ENCODE measurements at places on chromosomes 12 and 14.

DNA sequence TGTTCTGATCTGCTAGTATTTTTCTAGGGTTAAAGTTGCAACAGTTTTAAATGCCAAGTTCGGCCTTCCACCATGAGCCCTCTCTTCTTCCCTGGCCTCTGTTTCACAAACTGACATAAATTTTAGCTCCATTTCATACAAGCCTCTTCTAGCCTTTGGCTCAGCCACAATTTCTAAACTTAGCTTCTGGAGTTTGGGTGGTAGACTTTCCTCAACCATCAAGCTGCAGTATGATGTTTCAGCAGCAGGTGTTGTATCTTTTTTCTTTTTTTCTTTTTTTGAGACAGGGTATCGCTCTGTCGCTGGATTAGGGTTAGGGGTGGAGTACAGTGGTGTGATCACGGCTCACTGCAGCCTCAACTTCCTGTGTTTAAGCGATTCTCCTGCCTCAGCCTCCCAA is 29.4 kb downstream of the SETD3 start:
- DNase-seq, result no peak

GRCh38 chr12:103855896-103856657 is 15.0 kb upstream of the NT5DC3 start:
- no peak for DNase-seq

- DNase-seq, result no peak
Measured at GRCh38 chr12:2080604-2081003, 27.8 kb downstream of the CACNA1C start.

DNA sequence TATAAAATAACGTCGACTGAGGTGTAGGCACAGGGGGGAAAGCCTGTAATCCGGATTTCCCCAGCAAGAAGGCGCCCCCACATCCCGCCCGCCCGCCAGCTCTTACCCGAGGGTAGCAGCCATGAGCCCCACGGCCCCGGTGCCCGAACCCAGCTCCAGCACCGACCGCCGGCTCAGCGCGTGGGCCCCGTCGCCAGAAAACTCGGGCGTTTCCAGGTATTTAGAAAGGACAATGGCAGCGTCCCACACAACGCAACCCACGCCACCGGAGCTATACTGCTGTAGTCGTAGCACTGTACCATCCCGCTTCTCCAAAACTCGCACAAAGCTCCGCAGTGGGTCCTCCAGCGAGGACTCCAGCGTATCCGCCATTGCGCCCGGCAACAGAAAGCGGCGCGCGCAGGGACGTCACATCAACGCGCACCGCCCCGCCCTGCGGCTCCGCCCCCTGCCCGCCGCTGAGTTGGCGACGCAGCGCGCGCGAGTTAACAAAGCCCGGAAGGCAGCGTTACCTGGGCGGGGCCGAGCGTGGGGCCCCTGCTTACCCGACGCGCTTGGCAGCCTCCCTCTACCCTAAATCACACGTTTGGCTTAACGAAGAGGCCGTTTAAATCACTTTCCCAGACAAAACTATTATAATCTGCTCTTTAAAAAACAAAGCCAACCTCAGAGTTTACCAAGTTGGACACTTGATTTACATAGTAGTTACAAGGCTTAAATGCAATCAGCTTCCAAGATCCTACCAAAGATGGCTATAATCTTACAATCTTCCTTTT is at the start of gene VCPKMT:
Gene VCPKMT (minus strand): TSS at position 392 of the 776 bp plus-strand sequence. CDS start 20 bp downstream, at position 372.
- DNase-seq, result peak; percentile 96

DNA sequence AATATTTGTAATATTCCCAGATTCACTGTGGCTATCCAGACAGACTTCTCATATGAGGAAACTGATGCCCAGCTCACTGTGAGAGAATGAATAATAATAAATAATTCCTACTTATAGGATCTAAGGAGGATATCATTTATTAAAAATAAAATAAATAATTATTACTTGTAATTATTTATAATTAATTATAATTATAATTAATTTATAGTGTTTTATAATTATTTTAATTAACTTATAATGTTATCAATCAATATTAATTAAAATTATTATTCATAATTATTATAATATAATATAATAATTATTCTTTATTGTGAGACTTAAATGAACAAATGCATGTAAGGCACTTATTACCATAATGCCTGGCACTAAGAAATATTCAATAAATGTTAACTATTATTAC is 192.8 kb downstream of the GALC start:
- DNase-seq, result no peak

DNA sequence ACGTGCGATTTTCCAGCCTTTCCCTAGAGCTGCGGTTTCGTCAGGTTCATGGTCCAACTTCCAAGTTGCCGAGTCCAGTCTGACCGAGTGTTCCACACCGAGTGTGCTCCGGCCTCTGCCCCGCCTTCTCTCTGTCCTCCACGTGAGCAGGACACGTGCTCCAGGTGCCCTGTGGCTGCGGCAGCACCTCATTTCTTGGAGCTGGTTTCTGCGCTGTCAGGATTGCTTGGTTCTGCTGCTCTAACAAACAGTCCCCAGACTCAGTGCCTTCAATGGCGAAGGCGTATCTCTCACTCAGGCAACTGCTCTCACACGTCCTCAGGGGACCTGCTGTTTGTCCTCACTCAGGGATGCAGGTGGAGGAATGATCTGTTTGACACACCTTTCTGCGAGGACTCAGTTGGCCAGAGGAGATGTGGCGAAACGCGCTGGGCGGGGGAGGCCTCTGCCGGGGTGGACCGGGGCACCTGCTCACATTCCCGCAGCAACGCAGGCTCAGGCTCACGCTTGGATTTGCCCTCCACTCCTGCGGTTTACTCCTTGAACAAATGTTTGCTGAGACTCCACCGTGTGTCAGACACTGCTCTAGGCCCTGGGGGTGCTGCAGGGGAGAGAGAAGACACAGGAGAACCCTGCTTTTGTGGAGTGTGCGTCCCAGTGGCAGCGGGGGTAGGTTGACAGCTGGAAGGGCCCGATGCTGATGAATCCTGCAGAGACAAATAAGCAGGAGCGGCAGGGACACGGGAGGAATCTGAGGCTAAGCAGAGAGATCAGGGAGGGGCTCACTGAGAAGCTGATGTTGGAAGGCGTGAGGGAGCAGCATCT is 63.4 kb upstream of the FBRSL1 start:
- DNase-seq, result no peak

GRCh38 chr12:31321897-31322228 is 4.1 kb downstream of the SINHCAF start:
- DNase-seq, result no peak

DNA sequence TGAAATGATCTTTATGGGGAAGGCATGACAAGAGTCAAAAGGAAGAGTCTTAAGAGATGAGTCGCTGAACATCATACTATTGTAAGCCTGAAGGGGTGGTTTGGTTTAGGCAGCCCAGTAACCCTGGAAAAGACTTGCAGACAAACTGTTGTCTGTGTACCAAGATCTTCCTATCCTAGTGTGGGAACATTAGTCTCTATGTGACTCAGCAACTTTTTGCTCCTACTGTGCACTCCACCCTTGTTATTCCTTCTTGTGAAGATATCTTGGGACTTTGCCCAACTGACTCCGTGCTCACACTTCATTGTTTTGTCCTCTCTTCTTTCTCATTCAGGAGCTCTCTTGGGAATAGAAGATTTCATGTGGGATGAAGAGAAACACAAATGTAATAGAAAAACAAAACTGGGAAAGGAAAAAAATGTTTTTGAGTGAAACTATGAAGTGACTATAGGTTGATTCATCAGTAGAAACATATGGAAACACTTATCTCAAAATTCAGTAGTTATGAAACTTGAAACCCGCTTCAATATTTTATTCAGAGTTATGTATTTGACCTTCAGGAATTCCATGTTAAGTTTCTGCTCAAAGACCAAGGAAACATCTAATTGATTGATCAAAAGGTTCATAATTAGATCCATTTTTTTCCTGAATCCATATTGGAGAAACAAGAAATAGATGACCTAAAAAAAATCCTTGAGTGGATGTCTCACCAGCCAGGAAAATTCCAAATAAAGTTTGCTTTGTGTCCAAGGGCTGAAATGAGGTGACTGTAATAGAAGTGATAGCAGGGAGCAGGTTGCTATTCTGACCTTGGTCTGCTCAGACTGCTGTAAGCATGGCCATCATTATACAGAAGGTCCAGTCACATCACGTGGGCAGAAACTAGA is 67.2 kb downstream of the BTG1 start:
- no peak for DNase-seq

- DNase-seq, result no peak
Measured at GRCh38 chr12:110005319-110005973, 6.2 kb downstream of the ANKRD13A start.

GRCh38 chr14:77265561-77266335 is 5.3 kb downstream of the NGB start:
- no peak for DNase-seq

- DNase-seq, result no peak
Measured at GRCh38 chr12:112820796-112821195, 29.2 kb downstream of the RPH3A start.

DNA sequence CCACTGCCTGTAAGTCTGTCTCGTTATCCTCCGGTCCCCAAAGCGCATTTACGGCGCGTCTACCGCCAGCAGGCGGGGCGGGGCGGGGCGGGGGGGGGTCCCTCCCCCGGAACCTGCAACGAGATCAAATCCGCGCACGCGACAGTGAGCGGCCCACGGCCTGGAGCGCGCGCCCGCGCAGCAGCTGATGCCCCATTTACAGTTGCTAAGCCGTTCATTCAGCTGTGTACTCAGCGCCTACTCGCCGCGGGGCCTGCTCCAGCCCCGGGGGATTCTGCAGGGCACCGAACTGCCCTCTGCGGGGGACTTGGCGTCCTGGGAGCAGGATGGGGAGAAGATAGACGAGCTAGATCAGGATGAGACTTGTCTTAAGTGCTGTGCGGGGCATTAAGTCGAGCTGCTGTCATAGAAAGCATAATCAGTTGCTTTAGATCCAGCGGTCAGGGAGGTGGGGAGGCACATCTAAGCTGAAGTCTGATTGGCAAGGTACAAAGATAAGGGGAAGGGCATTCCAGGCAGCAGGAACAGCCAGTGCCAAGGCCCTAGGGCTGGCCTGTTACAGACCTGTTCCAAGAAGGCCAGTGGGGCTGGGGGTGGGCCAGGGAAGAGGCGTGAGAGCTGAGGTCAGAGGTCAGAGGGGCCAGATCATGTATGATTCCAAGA is 1.4 kb upstream of the CCDC85C start:
- peak; percentile 58 for DNase-seq

DNA sequence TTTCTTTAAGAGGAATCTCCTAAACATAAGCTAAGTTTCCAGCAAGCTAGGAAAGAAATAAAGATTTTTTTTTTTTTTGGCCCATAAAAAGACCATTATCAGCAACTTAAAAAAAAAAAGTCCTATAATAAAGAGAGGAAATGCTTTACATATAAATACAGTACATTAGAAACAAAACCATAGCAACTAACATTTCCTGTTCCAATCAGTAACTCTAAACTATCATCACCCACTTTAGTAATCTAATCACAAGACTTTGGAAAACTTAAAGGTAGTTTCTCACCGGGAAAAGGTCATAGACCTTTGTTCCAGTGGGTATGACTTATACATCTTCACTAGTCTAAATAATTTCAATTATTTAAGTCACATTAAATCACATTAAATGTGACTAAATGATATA is 11.1 kb downstream of the SPTSSA start:
- DNase-seq, result no peak

GRCh38 chr12:119910586-119910985 is 33.5 kb upstream of the CIT start:
- no peak for DNase-seq

DNA sequence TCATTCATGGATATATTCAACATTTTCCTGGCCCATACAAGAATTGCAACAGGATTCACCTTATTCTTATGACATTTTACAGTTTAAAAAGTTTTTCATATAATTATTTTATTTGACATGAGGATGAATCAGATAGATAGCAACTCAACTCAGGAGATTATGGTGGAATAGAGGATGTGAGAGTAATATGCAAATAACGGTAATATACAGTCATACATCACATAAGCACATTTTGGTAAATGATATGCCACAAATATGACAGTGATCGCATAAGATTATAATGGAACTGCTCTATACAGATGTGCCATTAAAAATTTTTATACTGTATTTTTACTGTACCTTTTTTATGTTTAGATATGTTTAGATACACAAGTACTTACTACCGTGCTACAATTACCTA is 24.1 kb upstream of the CRADD start:
- DNase-seq, result no peak

DNA sequence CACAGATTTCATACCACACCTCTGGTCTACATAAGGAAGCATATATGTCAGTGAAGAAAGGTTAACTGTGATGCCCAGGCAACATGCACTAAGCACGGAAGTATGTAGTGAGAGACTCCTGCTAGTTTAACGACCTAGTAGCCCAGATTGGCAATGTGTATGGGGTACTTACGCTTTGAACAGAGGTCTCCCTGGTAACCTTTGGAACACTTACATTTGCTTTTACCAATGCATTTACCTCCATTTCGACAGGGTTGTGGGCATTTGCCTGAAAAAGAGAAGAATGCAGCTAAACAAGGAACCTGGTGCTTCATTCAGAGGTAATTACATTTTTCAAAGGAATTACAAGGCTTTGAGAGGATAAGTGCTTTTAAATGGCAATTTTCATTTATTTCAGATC is 65.2 kb downstream of the WIF1 start:
- DNase-seq, result no peak

DNA sequence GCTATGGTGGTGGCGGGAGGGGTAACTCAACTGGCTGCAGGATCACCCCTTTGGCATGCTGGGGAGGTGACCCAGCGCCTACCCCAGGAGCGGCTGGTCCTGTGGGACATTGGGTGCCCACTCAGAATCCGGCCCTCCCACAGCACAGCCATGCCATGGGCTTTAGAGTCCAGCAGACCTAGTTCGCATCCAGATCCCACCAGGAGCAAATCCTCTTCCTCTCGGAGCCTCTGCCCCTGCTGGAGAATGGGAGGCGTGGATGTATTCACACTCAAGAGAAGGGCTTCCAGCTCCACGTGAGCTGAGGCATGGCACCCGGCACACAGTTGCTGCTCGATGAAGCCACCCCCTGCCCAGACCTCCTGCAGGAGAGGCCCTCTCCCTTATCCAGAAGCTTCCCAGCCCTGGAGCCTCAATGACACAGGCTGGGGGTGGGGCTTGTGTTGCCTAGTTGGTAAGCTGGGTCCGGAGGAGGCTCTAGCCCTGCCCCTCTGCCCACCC is 17.7 kb downstream of the FAM222A start:
- DNase-seq, result no peak

DNA sequence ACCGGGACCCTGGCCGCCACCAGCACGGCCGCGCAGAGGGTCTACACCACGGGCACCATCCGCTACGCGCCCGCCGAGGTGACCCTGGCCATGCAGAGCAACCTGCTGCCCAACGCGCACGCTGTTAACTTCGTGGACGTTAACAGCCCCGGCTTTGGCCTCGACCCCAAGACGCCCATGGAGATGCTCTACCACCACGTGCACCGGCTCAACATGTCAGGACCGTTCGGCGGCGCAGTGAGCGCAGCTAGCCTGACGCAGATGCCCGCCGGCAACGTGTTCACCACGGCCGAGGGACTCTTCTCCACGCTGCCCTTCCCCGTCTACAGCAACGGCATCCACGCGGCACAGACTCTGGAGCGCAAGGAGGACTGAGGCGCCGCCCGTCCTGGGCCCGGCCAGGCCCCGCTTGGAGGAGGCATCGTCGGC is 150.1 kb downstream of the EGLN3 start:
- no peak for DNase-seq

- DNase-seq, result no peak
Measured at GRCh38 chr12:34215213-34215892, 193.1 kb downstream of the ALG10 start.

- DNase-seq, result no peak
Measured at GRCh38 chr14:68372368-68372767, 420.5 kb downstream of the ZFP36L1 start.
